ENCODE measurements at places on chromosomes 1 and 21.

- DNase-seq = no peak
Measured at GRCh38 chr1:6261615-6261995, 707 bp upstream of the GPR153 start.

DNA sequence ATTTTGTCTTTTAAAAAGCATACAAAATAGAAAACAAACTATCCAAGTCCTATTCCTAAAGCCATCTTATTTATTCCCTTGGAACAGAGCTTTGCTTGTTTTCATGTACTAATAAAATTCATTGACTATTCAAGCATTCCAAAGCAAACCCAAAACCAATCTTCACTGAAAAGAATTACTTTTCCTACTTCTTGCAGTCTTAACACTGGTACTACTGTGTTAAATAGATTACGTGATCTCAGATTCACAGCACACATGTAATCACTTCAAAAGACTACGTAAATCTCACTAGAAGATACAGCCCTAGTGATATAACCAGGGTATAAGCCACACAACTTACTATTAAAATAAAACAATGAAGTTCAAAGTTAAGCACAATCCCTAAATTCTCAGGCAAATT, 39.0 kb downstream of the ZZZ3 start:
- no peak for DNase-seq

- DNase-seq = no peak
Measured at GRCh38 chr1:227127891-227128290, 187.8 kb downstream of the COQ8A start.

GRCh38 chr1:200962631-200963030, 60.9 kb downstream of the KIF21B start:
- DNase-seq = no peak

DNA sequence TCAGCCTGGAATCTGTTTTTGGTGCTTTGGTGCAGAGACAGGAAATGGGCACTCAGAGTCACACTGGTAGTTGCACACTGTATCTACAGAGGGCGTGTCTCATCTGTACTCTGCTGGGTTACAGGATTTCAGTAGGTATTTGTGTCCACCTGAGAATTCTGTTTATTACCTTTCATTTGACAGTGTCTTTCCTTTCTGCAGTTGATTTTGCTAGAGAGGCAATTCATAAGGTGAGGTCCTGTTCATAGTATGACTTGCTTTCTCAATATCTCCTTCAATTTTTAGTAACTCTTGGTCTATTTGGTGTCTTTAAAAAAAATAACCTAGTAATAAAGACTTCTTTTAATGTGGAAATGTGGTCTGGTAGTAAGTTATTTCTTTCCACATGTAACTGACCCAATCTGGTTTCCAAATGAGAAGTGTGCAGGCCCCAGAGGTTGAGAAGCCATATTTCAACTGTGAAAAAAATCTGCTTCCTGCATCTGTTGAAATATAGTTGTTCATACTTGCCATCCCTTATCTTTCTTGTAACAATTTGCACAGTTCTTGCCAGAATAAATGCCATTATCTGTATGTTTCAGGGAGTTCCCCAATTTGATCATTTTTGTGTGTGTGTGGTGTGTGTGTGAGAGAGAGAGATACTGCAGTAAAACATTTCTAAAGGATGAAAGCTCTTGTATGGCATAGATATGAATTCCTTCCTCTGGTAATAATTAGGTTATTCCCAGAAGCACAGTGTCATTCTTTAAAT, 78.4 kb upstream of the DNAJC6 start:
- no peak for DNase-seq

- no peak for DNase-seq
Measured at GRCh38 chr1:233873666-233874065, 30.8 kb upstream of the SLC35F3 start.

DNA sequence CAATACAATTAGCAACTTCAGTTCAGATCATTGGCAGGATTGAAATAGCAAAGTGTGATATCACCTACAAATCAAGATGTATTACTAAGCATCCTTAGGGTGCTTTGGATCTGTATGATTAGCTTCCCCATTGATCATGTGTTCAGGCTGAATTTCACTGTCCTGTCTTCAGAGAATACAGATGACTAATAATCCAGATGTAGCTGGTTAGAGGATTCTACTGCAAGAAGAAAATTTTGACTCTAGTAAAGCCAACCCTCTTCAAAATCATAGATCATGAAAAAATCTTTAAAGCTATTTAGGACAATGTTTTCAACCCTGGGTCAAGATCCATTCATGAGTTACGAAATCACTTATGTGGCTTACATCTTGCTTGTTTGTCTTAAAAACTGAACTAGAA, 184.4 kb downstream of the PTGER3 start:
- no peak for DNase-seq

DNA sequence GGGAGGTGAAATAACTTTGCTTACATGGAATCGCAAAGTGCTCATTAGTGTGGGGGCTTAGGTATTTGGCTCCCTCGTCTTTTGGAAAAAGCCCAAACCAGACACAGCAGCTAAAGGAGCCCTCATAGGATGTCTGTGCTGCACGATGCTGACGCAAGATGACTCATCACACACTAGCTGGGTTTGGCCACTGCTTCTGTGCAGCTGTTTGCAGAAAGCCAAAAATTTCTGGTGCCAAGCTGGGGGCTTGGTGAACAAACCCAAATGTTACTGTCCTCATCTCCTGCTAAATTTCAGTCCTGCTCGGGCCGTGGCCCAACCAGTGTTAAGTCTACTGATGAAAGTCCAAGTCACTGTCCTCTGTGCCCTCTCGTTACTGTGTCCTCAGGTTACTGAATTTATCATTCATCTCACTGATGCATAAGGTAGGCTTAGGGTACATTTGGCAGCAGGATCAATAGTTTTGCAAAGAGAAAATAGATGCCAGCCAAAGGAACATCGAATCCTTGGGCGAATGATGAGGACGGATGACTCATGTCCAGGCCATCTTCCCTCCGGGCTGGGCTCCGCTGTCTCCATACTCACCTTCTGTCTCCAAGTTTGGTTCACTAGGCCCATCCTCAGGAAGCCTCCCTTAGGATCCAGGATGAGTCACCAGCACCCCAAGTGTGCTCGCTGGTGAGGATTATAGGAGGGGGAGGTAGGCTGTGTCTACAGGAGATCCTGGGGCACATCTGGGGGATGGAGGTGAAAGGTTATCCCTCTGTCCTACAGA, 177.7 kb downstream of the ADSS2 start:
- DNase-seq = no peak

All from activated gamma-delta T cell (primary cell).